ENCODE measurements at places on chromosomes 3 and 15.

DNA sequence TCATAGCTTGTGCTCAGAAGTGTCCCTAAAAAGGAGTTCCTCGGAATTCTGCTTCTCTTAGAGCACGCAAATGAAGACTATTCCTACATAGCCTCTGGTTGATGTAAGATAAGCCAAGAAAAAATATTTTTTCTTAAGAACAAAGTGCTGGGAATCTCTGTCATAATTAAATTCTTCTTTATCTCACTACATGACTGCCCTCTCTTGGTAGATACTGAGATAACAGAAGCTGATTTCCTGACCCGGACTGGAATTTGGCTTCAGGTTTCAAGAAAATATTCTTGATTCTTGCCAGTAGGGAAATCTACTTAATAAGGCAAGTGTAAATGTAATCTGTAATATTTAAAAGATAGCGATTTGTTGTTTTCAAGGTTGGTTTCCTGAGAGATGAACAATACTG lies 31.3 kb upstream of the SETMAR start:
- DNase-seq, result peak; percentile 56

DNA sequence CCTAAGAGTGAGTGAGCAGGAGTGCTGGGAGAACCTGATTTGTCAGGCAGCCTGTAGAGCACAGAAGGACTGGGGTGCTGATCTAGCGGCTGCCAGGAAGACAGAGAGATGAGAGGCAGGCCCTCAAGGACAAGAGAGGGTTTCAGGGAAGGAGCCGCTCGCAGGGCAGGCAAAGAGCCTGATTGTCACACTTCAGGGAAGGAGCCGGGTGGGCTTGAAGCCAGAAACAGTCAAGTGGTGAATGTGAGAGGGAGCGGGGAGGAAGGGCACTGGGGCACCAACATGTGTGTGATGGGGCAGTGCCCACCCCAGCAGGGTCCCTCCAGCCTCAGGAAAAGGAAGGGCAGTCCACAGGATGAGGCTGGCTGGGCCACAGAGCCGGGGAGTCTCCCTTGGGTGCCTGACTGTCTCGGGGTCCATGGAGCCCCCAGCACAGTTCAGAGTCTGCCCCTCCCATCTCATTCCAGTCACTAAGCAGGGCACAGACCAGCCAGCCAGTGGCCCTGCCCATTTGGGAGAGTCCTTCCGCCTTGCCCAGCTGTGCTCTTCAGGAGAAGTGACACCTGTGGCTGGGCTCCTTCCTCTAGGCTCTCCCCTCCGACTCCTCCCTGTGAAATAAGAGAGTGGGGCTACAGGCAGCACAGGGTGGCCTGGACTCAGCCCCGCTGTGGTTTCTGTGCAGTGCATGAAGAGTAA lies 148.6 kb downstream of the RAB11A start:
- DNase-seq, result no peak

DNA sequence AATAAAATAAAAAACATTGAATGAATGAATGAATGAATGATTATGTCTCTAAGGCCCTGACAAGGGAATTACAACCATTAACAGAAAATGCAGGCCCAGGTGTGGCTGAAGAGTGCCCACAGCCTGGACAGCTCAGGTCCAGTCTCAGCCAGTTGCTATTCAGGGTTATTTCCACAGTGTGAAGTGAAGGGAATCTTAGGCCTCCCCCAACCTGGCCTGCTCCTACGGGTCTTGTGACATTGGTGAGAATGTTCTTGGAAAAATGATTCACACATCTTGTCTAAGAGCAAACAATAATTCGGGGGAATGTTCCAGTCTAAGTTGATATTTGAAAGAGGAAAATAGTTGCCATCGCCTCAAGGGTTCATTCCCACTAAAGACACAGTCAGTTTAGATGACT lies 37.0 kb downstream of the MINDY4B start:
- DNase-seq, result no peak

- DNase-seq, result no peak
These were observed 97.8 kb downstream of the UACA start for GRCh38 chr15:70665599-70665998.

DNA sequence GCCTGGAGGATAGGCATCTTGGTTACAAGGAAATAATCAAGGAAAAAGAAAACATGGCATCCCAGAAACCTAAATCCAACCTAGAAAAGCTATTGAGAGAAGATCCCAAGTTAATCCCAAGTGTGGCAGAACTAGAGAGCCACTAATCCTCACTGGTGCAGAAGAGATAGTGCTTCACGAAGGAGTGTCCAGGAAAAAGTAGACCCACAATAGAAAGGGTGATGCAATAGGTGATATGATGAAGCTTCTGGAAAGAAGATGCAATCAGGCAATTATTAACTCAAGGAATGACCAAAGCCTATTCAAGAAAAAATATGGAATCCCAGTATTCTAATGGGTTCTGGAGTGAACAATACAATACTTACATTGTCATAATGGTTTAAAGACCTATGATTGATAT lies 95.2 kb downstream of the AQP9 start:
- no peak for DNase-seq

DNA sequence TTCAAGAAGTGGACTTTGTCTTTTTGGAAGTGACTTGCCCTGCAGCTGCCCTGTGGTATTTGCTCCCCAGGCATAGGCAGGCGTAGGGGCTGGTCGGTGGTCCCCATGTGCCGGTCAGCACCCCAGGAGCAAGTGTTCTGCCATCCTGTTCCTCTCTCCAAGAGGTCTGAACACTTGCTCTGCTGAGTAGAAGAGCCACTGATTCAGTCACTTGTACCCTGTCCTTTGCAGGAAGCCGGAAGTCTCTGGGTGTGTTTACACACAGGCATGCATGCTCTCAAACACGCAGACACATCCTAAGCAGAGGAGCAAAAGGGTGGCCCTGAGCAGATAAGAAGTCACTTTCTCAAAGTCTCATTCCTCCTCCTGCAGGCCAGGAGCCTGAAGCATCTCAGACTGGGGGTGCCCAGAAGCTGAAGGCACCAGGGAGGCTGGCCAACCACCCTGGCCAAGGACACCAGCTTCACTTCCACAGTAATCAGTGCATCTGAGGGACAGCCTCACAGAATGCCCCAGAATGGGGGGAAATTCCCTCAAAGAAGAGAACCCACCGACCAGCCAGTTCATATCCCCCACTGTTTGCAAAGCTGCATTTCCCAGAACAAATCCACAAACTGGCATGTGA lies 88.7 kb upstream of the POMGNT2 start:
- DNase-seq, result peak; percentile 19

Measured in AG20443 (cell line).